Esophagus squamous epithelium (tissue), 5 donors: ENCODE measurements at places on chromosomes 3 and 15.

DNA sequence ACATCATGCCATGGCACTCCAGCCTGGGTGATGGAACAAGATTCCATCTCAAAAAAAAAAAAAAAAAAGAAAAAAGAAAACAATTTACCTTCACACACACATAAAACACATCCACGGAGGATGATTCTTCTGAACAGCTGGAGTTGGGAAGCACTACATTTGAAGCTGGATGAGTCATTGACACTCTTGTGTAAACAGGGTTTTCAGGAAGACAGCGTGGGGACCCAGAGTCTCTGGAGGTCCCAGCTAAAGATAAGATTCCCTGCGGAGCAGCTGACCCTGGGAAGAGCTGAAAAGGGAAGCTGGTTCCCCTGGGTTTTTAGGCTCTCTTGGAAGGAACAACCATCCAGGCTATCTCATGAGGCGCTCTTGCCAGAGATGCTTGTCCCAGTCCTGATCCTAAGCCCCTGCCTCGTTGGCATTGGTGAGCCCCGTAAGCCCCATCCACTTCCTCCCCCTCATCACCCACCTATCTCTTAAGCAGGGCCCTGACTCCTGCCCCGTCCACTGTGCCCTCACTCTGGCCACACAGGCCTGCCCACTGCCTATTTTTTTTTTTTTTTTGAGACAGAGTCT is 32.0 kb upstream of the FURIN start:
- no peak for DNase-seq

DNA sequence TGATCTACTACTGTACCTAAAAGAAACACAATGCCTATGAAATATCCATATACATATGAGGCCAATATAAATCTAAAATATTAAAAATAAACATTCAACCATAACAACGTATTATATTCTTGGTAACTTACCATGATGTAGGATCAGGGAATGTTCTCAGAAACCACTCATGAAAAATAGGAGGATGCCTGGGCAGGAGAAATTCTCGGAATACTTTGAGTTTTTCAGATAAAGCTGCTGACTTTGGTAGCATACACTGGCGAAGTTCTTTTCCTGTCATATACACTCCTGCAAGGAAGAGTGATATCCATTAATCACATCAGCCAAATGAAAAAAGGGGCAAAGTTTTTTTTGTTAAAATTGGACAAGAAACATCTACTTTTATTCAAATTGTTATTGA is 11.3 kb upstream of the XRN1 start:
- DNase-seq, result no peak

- DNase-seq, result no peak
Observed at GRCh38 chr3:139329364-139329850, 14.4 kb upstream of the MRPS22 start.

DNA sequence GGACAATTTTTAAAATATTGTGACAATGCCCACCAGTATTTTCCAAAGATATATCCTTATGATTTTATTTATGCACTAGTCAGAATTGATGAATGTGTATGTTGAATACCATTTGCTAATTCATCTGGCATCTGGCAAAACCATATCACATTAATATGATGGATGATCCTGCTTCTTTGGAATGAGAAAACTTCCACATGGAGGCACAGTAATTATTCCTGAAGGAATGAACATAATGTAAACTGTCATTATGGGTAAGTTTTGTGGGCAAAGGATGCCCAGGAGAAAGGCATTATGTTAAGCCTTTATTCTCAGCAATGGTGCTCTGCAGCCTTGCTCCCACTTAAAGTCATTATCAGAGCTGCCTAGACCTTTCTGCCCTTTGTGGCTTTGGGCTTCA is 113.0 kb upstream of the MME start:
- DNase-seq, result no peak

GRCh38 chr15:90205886-90206285 is 4.8 kb downstream of the SEMA4B start:
- no peak for DNase-seq

DNA sequence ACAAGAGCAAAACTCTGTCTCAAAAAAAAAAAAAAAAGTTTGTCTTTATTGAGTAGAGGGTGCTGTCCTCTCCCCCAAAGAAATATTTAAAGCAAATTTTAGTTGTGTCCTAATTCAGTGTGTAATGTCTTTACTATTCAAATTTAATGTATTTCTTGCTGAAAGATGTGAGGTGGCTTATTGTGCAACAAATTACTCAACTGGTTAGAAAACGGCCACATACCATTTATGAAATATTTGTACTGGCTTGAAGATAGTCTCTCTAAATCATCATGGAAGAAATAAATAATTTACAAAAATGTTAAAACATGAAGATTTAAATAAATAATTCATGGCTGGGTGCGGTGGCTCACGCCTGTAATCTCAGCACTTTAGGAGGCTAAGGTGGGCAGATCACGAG is 63.0 kb downstream of the SLTM start:
- no peak for DNase-seq

- no peak for DNase-seq
Observed at GRCh38 chr3:195043607-195044339, 227.2 kb downstream of the XXYLT1 start.

DNA sequence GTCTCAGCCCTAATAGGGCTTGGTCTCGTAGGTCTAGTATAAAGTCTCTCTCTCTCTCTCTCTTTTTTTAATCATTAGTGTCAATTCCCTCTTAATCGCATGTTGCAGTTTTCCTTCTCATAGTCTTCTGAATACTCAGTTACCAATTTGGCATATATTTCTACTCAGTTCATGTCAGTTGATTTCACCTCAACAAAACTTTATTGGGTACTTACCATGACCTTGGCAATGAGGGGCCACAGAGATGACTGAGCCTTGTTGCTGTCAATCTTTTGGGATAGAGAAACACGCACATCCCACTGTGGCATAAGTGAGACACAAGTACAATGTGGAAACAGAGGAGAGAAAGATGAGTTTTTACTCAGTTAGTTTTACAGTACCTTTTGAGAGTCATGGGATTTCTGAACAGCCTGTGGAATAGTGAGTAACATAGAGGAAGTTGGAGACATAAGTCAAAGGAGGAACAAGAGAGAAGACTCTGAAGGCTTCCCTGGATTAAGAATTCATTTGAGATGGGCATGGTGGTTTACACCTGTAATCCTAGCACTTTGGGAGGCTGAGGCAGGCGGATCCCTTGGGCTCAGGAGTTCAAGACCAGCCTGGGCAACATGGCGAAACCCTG is 150.2 kb upstream of the CBLB start:
- DNase-seq, result no peak

- no peak for DNase-seq
Observed at GRCh38 chr3:87856126-87856525, 202.7 kb downstream of the CGGBP1 start.

- DNase-seq, result no peak
Observed at GRCh38 chr15:33154351-33155166, 40.0 kb downstream of the FMN1 start.

DNA sequence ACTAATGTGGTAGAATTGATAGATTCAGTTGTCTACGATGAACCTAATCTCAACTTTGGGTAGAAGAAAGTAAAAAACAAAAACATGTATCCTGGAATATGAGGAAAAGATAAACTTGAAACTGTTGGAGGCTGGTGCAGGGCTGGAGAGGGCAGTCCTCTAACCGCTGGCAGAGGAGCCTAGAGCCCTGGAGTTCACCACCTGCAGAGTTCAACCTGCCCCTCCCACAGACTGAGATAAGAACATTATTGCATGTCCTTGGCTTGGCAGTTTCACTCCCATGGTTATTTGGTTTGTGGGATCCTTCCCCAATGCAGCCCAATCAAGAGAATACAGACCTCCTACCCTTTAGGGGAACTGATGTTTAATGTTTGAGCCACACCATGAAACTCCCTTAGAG is 53.2 kb upstream of the GATM start:
- no peak for DNase-seq

DNA sequence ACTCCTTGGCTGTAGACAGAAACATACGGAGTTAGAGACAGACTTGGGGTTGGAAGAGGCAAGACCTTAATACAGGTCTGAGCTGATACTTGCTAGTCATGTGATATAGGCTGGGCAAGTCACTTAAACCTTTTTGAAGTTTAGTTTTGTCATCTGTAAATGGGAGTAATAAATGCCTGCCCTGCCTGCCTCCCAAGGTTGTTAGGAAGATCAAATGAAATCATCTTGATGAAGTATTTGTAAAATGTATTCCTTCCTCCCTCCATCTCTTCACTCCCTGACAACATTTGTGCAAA is 2.9 kb downstream of the PXK start:
- DNase-seq, result no peak

- DNase-seq, result no peak
Observed at GRCh38 chr3:100782906-100783305, 73.6 kb downstream of the TFG start.

- no peak for DNase-seq
Observed at GRCh38 chr3:34886443-34886842, 752.9 kb upstream of the ARPP21 start.

DNA sequence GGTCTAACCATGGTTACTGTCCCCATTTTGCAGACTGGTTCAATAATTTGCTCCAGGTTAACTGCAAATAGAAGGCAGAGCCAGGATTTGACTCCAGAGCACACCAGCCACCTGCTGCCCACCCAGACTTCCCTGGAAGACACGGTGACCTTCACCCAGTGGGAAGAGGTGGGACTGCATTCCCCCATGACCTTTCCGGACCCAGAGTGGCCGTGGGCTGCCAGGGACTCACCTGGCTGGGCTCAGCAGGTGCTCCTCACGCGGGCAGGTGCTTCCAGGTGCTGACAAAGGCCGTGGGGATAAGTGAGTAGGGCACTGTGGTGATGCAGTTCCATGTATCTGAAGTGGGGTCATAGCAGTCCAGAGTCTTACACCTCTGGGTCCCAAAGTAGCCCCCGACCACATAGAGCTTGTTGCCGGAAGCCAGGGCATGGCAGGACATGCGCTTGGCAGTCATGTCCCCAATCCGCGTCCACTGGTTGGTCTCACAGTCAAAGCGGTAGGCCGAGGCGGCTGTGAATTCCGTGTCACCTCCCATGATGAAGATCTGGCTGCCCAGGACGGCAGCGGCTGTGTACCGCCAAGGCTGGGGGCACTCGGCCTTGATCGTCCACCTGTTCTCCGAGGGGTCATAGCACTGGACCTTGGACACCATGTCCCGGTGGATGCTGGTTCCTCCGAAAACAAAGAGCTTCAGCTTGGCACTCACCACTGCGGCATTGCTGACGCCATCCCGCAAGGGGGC is 26.8 kb downstream of the KLHL25 start:
- no peak for DNase-seq

DNA sequence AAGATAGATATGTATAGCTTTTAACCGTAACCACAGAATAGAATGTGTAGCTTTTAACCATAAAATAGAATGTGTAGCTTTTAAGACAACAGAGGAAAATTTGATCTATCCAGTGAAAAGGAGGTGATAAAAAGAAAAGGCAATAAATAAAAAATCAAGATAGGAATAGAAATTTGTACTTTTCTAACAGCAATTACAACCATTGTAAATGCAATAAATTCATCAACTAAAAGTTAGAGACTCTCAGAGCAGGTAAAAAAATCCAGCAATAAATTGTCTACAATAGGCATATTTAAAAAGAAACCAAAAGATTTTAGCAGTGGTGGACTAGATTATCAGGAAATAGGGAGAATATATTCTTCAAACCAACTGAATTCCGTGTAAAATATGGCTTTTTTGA is 63.8 kb upstream of the ABHD2 start:
- no peak for DNase-seq
